CMK (cell line): ENCODE measurements at places on chromosomes 11 and 22.

- DNase-seq: peak; percentile 86
These were observed 19.4 kb downstream of the GRAP2 start for GRCh38 chr22:39920134-39920743.

DNA sequence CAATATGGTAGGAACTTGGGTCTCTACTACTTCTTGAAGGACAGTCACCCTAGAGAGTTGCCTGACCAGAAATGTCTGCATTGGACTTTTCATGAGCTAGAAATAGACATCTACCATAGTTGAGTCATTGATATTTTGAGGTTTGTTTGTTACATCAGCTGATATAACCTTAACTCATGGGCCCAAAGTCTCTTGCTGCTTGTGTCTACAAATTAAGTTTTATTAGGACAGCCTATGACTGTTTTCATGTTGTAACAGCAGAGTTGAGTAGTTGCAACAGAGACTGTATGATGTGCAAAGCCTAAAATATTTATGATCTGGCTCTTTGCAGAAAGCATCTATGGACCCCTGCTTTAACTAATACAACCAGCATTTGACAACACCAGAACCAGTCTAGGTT is 155.3 kb downstream of the MIAT start:
- no peak for DNase-seq

GRCh38 chr11:128575961-128576350 is 11.4 kb downstream of the ETS1 start:
- DNase-seq: no peak

GRCh38 chr11:120108154-120108784 is 29.6 kb downstream of the TRIM29 start:
- peak; percentile 34 for DNase-seq

GRCh38 chr11:123301013-123301591 is 106.1 kb upstream of the CLMP start:
- DNase-seq: no peak

- no peak for DNase-seq
These were observed 2.1 kb upstream of the EIF3M start for GRCh38 chr11:32581556-32581955.

GRCh38 chr11:102172127-102172848 is 62.0 kb downstream of the YAP1 start:
- DNase-seq: no peak

DNA sequence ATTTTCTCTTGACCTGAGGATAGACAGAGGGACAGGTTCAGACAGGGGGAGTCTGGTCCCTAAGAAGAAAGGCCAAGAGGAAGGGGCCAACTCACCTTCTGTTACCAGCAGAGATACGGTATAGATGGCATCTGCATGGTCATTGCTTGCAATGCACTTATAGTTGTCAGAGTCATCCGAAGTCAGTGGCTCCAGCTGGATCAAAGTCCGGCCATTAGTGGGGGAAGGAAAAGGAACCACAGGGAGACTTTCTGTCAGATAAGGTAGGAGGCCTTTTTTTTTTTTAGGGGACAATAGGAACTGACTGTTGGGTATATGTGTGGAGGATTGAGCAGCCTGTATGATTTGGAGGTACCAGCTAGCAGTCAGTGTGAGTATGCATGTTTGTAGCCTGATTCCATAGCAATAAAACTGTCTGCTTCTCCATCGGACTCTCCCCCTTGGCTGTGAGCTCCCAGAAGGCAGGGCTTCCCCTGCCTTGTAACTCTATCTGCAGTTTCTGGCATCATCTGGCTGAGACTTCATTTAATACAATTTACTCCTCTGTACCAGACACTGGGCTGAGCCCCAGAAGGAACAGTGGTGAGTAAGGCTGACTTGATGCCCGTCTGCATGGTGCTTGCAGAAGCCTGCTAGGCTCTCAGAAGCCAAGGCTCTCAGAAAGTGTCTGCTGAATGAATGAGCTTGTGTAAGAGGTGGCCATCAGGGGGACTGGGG is 5.7 kb downstream of the IGSF22 start:
- no peak for DNase-seq

DNA sequence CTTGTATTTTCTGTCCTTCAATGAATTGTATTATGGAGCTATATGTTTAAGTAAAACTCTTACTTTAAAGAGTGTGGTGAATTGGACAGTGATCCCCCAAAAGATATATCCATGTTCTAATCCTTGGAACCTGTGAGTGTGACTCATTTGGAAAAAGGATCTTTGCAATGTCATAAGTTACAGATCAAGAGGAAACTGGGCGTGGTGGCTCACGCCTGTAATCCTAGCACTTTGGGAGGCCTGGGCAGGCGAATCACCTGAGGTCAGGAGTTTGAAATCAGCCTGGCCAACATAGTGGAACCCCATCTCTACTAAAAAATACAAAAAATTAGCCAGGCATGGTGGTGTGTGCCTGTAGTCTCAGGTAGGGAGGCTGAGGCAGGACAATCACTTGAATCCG is 36.7 kb downstream of the ELF5 start:
- no peak for DNase-seq

- DNase-seq: no peak
These were observed 5.5 kb downstream of the LRRC74B start for GRCh38 chr22:21051145-21051830.

GRCh38 chr22:29947410-29948384 is 64.7 kb downstream of the MTMR3 start:
- no peak for DNase-seq

DNA sequence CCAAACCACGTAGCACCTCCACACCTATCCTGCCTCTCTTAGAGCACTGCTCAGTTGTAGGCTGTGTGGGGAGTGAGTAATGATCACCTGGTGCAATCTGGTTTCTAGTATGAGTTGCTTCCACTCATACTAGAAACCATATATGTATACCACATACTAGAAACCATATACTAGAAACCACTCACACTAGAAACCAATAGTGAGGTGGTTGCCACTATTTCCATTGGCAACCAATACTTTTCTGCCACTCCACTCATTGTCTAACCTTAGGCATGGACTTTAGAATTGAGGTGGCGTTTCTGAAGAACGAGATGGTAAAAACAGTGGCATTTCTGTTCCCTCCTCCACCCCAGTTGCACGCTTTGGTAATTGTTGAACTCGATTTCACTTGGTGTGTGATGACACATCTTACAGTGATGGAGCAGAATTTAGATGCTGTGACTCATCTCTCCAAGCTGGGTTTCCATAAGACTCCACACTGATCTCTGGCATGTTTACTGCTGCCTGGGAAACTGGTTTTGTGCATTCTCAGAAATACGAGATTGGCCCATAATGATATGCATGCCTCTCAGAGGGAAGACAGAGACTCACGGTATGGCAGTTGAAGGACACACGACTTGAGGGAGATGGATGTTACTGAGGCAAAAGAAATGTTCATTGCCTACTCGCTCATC is 82.9 kb downstream of the KIRREL3 start:
- no peak for DNase-seq
